Stimulated activated CD8-positive, alpha-beta memory T cell treated with anti-CD3 and anti-CD28 coated beads, Interleukin-7, amount 100 ng/mL, for 1 hour (primary cell): ENCODE measurements at places on chromosomes 3 and 15.

GRCh38 chr3:179272385-179272784 lies 21.5 kb upstream of the KCNMB3 start:
- DNase-seq = no peak

GRCh38 chr15:25770031-25770430 lies 93.1 kb downstream of the ATP10A start:
- no peak for DNase-seq

- DNase-seq = no peak
Observed at GRCh38 chr3:67804578-67804977, 150.2 kb upstream of the SUCLG2 start.

GRCh38 chr15:48992545-48992944 lies 28.8 kb upstream of the SHC4 start:
- DNase-seq = no peak

DNA sequence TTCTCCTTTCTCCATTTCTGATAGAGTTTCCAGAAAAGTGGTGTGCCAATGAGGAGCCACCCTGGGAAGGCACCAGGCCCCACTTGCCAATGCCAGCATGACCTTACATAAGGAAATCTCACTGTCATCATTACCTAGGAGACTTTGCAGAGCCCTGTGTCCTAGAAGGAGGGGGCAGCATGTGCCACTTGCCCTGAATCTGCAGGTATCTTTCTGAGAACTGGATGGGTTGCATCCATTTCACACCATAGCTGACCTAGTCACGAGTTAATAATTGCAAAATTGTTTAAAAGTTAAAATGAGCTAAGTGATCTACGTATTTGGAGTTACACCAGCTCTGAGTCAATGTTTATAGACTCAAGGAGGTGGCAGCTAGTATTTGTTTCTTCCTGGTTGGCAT lies 14.3 kb downstream of the CA12 start:
- DNase-seq = no peak

- DNase-seq = no peak
Observed at GRCh38 chr15:40452296-40453090, 11.7 kb downstream of the BAHD1 start.

- no peak for DNase-seq
Observed at GRCh38 chr3:182487143-182487542, 306.2 kb upstream of the ATP11B start.

DNA sequence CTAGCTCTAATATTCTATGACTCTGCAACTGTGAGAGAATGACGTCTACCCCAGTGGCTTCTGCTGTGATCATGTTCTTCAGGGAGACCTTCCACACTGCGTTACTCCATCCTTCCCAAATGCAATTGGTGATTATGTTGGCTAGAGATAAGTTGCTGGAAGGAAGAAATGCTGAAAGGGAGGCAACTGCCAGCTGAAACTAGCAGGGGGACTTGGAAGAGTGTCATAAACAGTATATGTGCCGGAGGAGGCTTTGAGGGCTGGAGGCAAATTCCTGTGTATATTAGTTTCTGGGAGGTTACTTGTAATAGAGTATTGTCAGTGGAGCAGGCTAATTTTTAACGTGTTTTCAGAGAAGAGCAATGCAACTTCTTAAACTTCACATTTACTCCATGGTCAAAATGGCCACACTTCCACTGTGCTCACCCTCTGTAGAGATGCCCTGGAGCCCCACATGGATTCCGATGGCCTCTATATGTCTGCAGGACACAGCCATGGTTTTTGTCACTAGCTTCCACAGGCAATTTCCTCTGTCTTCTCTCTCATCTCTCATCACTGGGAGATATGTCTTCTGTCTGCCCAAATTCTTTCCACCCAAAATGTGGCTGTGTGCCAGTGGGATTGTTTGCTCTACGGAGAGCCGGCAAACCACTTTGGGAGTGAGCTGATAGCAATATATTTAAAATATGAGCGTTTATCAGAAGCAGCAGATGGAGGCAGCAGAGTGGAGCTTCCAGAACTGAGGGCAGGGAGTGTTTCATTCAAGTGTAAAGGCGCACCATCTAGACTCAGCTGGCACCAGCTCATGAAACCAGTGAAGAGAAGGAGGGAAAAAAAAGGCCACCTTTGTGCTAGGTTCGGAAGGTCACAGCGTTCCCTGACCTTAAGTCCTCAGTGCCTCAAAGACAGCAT lies 13.3 kb upstream of the CD47 start:
- no peak for DNase-seq

DNA sequence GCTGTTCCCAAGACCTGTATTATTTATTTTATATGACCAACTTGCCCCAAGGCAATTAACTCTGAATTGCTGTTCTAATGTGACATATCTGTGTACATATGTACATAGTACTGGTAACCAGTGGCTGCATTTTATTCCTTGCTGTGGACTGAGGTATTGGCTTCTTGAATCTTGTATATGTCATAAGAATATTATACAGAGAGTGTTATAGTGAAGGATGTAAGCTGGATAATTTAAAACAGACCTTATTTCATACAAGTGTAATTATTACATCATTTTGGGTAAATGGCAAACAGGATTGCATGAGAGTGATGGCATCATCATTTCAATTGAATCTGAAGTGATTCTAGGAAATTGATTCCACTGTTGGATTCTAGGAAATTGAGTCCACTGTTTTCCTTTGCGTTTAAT lies 32.9 kb downstream of the B3GALNT1 start:
- no peak for DNase-seq

DNA sequence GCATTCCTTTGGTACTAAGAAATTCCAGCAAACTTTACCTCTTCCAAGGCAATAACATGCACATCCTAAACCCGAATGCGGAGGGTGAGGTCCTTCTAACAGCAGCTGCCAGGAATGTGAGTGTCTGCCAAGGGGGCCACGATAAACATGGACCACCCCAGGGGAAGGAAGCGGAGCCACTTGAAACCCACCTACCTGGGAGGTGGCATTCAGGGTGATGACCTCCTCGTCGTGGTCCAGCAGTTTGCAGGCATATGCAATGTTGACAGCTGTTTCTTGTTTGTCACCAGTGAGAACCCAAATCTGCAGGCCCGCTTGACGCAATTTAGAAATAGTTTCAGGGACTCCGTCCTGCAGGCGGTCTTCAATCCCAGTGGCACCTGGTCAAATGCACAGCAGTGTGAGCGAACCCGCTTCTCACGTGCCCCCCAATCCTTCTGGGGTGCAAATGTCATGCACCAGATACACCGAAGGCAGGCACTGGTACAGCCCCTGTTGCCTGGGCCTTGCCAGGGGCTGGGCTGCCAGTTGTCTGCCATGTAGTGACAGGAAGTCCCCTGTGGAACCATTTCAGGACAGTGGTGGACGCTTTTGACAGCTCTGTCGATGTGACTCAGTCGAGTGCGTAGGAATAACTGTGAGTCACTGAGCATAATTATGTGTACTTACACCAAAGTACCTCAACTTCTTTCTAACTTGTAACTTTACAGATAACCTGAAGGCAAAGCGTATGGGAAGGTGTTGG lies 161.2 kb downstream of the ATP10A start:
- no peak for DNase-seq

- no peak for DNase-seq
Observed at GRCh38 chr3:183546625-183547024, 8.9 kb downstream of the KLHL6 start.

DNA sequence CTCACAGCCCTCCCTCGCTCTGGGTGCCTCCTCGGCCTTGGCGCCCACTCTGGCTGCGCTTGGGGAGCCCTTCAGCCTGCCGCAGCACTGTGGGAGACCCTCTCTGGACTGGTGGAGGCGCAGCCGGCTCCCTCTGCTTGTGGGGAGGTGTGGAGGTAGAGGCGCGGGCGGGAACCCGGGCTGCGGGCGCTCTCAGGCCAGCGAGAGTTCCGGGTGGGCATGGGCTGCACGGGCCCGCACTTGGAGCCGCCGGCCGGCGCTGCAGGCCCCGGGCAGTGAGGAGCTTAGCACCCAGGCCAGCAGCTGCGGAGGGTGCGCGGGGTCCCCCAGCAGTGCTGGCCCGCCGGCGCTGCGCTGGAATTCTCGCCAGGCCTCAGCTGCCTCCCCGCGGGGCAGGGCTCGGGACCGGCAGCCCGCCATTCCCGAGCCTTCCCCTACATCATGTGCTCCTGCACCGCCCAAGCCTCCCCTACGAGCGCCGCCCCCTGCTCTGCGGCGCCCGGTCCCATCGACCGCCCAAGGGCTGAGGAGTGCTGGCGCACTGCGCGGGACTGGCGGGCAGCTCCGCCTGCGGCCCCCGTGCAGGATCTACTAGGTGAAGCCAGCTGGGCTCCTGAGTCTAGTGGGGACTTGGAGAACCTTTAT lies 46.0 kb upstream of the GSK3B start:
- DNase-seq = no peak

GRCh38 chr3:101876142-101876541 lies 26.8 kb downstream of the NFKBIZ start:
- DNase-seq = no peak
